ENCODE measurements at places on chromosomes 2 and 18.

DNA sequence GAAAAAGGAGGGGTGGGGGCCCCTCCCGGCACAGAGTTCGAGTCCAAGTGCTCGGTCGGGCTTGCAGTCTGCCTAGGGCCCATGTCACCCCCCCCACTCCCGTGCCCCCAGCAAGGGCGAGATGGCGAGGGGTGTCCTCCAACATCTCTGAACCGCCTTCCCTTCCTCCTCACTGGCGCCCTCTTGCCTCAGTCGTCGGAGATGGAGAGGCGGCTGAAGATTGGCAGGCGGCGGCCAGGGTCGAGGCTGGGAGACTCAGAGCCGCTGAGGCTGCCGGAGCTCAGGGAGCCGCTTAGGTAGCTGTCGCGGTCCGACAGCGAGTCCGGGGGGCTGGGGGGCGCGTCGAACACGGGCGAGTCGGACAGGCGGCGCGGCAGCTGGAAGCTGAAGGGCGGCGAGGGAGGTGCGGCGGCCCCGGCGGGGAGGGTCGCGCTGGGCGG, 2.3 kb downstream of the ZFP36L2 start:
- peak; percentile 73 for DNase-seq

GRCh38 chr2:68548396-68548795, 81.0 kb downstream of the APLF start:
- DNase-seq, result no peak

DNA sequence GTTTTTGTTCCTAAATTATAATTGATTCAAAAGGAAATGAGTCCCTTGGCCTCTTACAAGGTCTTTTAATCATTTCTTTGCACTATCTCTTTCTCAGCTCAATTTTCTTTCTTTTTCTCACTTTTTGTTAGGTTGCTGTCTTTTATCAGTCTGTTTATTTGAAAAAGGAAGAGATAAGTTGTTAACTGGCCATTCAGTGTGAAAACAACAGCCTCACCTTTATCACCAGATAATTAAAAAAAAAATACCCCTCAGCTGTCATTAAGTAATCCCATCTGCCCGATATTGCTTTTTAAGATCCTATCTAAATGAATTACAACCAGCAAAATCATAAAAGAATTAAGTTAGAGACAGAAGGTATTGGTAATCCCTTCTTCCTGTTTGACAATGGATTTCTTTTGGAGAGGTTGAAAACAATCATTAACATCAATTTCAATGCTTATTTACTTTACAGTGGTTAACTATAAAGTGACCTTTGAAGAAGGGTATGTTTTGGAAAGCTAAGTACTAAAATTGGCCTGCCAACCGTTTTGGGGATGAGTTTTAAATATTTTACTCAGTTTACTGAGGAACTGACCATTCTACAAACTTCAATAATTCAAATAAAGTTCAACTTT, 104.9 kb downstream of the TGIF1 start:
- no peak for DNase-seq

DNA sequence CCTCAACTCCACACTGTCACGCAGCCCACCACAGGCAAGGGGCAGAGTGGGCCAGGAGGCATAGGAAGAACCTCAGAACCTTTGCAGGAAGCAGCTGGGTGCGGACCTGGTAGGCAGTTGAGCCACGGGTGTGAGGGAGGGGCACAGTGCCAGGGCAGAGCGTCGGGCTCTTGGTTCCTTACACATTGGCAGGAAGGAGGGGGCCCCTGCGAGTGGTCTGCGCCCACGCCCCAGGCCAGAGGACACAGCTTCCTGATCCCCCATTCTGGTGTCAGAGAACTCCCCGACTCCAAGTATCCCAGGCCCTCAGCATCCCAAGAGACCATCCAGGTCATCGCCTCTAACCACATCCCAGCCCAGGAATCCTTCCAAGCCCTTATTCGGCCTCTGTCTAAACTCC, 61.5 kb downstream of the TNS1 start:
- DNase-seq, result no peak

DNA sequence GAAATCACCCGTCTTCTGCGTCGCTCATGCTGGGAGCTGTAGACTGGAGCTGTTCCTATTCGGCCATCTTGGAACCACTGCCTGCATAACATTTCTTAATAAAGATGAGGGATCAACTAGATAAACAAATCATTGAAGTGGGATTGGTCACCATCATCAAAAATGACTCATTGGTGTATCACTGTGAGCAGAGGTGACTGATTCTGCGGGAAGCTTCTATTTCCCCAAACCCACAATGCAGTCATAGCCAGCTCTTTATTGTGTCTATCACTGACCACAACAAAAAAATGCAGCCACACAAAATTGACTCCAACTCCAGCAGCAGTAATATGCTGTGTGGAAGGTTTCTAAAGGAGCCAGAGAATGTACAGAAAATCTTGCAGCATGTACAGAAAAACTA, 630.7 kb upstream of the HS6ST1 start:
- DNase-seq, result no peak

GRCh38 chr2:65062843-65063825, 6.9 kb downstream of the CEP68 start:
- DNase-seq, result no peak

- no peak for DNase-seq
Observed at GRCh38 chr2:14577843-14578242, 54.7 kb upstream of the LRATD1 start.

- no peak for DNase-seq
Observed at GRCh38 chr2:96691022-96691612, 48.6 kb downstream of the FER1L5 start.

DNA sequence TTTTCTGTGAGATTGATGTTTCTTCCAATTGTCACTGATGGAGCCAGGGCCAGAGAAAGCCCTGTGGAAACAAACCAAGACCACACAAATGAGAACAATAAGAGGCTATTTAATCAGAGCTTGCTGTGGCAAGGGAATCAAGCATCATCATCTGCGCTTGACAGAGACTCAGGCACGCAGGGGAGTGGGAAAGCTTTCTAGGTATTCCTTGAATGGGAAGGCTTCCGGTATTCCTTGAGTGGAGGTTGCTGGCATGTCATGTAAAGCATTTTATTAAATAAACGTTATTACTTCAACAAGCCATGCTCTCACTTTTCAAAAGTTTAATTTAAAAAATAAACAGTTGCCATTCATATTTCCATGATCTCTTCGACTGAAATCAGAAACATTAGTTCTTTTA, 194.6 kb upstream of the SYT4 start:
- DNase-seq, result no peak

GRCh38 chr2:52775674-52776073, 991.9 kb upstream of the CHAC2 start:
- no peak for DNase-seq

DNA sequence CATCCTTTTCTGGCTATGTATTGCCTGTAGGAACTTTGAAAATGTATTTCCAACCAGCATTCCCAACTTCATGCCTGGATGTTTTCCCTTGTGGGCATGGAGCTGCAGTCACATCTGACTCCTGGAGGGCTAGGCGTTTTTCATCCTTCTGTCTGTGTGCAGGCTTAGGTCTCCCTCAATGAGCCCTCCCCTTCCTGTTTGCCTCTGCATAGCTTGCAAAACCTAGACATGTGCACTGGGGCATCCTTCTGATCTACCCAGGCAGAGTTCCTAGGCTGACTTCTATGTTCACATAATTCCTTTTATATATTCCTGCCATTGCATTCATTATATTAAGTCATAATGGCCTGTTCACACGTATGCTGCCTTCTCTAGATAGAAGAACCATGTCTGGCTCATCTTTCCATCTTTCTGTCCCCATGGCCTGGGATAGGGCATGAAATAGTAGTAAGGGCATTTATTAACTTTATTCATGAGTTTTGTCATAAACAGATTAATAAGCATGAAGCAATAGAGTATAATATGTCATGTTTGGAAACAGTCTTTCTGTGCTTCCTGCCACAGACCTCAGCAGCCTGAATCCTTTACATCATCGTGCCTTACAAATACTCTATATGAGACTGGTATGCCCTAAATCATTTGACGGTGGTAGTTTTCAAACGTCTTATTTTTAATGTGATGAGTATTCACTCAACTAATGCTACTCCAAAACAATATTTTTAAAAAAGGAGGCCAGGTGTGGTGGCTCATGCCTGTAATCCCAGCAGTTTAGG, 195.6 kb downstream of the TGIF1 start:
- DNase-seq, result no peak

DNA sequence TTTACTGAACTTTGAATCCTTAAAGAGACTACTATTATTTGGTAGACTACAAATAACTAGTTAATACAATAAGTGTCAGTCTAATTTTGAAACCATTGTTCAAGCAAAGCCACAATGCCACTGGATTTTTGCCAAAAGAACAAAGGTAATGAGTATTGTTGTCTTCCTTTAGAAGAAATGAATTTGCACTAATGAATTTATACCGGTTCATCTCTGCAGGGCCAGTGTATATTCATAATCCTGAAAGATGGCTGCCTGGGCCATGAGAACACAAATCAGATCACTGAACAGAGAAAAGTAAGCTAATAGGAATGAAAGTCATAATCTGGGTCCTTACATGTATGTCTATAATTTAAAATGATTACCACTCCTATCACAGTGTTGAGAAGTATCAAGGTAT, 31.2 kb downstream of the GCFC2 start:
- no peak for DNase-seq

- no peak for DNase-seq
Observed at GRCh38 chr2:19026261-19026660, 332.2 kb downstream of the OSR1 start.

- peak; percentile 60 for DNase-seq
Observed at GRCh38 chr18:48889115-48889941, 61.4 kb downstream of the SMAD7 start.

GRCh38 chr2:60515721-60516226, 37.7 kb downstream of the BCL11A start:
- DNase-seq, result no peak

- no peak for DNase-seq
Observed at GRCh38 chr2:10395893-10396292, 52.2 kb downstream of the ODC1 start.

GRCh38 chr2:205738117-205738968, 56.0 kb downstream of the NRP2 start:
- DNase-seq, result no peak

GRCh38 chr18:11054497-11054896, 94.9 kb downstream of the PIEZO2 start:
- no peak for DNase-seq

DNA sequence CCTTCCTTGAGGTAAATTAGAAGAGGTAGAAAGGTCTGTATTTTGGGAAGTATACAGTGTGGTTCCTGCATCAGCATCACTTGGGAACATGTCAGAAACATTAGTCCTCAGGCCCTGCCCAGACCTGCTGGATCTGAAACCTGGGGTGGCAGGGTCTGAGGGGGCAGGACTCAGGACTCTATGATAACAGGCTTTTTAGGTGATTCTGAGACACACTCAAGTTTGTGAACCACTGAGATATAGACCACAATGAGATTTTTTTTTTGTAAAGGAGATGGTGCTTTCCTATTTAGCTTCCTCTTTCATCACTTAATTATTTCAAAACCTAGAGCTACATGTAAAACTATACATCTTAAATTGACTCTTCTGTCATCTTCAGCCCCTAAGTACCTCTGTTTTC, 262.7 kb upstream of the SPOPL start:
- DNase-seq, result no peak

GRCh38 chr2:231602859-231603467, 10.3 kb downstream of the TEX44 start:
- DNase-seq, result no peak

GRCh38 chr2:46193356-46193755, 103.9 kb upstream of the EPAS1 start:
- no peak for DNase-seq

DNA sequence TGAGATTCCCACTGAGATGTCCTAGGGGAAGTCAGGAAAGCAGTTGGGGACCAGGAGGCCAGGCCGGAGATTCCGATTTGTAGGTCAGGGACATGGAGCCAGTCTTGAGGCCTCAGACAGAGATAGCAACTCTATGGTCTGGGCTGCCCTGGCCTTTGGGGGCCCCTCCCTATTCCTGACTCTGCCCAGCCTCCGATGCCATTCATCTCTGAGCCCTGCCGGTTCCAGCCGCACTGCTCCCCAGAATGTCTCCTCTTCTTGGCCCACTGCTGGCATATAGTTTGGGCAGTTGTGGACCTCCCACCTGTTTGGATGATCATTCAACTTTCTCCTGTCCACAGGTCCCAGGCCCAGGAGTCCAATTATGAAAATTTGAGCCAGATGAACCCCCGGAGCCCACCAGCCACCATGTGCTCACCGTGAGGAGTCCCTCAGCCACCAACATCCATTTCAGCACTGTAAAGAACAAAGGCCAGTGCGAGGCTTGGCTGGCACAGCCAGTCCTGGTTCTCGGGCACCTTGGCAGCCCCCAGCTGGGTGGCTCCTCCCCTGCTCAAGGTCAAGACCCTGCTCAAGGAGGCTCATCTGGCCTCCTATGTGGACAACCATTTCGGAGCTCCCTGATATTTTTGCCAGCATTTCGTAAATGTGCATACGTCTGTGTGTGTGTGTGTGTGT, 16.4 kb downstream of the SIGLEC15 start:
- DNase-seq, result no peak

- DNase-seq, result no peak
Observed at GRCh38 chr18:2114765-2115164, 456.5 kb downstream of the METTL4 start.

GRCh38 chr2:152089238-152089637, 9.6 kb downstream of the CACNB4 start:
- no peak for DNase-seq

DNA sequence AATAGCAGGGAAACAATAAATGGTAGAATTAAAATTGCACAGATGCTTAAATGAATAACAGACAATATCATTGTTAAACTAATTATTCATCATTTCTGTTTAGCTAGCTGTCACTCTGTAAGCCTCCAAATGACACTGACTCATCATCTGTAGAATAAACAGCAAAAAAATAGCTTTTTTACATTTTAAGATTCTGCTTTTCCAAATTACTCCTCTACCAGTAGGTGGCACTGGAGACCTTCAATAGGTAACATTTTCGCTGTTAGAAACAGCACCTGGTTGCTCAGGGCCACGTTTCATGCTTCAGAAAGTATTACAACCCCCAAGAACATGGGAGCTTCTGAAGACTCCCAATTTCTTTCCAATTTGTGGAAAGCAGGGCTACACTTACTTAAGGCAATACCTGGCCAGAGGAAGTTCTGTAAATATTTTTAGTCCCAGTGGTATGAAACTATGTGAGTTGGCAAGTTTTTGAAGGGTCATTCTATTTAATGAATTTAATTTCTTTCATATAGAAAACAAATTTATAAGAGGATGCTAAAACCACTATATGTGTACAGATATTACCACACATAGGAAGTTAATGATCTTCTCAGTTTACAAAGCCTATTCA, 45.4 kb downstream of the TTN start:
- no peak for DNase-seq

Data from pancreas (tissue), 10 donors.